ENCODE measurements at places on chromosomes 16 and 17.

DNA sequence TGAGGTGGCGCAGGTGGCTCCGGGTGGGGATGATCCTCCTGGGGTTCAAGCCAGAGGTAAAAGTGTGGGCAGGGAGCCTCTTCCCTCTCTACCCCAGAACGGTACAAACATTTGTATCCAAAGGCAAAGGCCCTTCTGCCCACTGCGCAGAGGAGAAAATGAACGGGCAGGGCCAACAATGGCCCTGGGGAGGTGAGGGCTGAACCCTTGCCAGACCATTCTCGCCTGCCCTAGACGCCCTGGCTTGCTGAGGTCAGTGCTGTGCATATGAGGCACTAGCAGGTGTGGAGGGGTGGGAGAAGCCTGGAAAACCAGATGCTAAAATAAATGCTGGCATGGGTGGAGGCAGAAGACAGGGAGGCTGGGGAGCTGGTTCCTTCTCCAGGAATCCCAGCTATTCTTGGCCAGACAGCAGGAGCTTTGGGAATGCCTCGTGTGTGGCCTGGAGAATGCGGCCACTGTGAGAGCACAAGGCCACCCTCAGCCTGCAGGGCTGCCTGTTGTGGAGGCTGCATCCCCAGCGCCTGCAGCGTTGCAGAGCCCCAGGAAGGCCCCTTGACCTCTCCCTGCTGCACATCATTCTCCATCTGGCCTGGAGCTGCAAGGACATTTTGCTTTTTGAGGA is 4.5 kb downstream of the C17orf50 start:
- no peak for DNase-seq

DNA sequence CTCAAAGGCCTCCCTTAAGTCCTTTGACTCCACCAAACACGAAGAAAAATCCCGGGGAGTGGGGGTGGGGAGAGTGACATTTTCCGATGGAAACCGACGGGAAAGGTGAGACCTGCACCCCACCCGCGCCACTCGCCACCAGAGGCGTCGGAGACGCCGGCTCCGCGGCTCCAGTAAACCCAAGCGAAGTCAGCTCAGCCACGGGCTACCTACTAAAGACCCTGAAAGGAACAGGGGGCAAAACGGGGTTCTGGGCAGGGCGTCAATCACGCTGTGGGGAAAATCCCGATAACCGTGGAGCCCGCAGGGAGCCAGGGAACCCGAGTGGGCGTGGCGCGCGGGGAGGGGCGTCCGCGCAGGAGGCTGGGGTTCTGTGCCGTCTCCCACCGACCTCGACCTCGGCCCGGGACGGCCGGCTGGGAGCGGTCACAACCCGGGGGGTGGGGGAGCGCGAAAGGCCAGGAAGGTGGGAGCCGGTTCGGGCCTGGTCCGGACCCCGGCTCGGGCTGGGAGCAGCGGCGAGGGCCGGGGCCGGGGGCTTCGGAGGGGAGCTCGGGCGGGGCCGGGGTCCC is 565 bp downstream of the WDR45B start:
- no peak for DNase-seq

- no peak for DNase-seq
Observed at GRCh38 chr16:1963806-1964505, 670 bp downstream of the RPS2 start.

- no peak for DNase-seq
Observed at GRCh38 chr17:75394332-75394918, 11.1 kb downstream of the GRB2 start.

- DNase-seq: no peak
Observed at GRCh38 chr17:37517881-37518280, 28.2 kb downstream of the DUSP14 start.

DNA sequence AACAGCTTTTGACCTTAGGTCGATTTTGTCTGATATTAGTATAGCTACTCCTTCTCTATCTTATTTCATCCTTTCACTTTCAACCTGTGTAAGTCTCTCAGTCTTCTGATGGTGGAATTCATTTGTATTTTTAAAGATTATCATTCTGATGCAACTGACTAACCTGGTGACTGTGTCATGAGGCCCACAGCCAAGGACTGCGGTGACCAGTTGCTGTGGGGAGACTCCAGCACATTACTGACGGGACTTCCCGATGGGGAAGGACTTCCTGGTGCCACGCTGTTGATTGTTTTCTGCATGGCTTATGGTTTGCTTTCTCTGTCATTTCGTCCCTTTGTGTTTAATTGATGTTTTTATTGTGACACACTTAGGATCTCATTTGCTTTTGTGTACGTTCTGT is 34.2 kb downstream of the RMI2 start:
- peak; percentile 60 for DNase-seq

- peak; percentile 91 for DNase-seq
Observed at GRCh38 chr17:77475016-77475976, 334.5 kb downstream of the SEC14L1 start.

- DNase-seq: no peak
Observed at GRCh38 chr16:87254296-87254695, 62.9 kb downstream of the C16orf95 start.

DNA sequence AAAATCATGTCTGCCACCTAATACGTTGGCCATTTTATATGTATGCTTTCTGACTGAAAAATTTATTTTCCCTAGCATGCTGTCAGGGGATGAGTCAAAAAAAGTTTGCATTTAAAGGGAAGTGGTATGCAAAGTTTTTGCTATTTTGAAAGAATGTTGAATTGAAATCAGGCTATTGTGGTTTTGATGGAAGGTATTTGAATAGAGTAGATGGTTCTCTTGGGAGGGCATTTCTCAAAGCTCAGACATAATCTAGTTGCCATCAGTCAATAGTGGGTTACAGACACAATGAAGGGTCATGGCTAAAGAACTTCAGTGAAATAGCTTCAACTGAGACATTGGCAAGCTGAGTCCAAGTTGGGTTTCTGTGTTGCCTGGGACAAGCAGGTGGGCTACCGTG is 102.4 kb downstream of the MAP2K6 start:
- no peak for DNase-seq

DNA sequence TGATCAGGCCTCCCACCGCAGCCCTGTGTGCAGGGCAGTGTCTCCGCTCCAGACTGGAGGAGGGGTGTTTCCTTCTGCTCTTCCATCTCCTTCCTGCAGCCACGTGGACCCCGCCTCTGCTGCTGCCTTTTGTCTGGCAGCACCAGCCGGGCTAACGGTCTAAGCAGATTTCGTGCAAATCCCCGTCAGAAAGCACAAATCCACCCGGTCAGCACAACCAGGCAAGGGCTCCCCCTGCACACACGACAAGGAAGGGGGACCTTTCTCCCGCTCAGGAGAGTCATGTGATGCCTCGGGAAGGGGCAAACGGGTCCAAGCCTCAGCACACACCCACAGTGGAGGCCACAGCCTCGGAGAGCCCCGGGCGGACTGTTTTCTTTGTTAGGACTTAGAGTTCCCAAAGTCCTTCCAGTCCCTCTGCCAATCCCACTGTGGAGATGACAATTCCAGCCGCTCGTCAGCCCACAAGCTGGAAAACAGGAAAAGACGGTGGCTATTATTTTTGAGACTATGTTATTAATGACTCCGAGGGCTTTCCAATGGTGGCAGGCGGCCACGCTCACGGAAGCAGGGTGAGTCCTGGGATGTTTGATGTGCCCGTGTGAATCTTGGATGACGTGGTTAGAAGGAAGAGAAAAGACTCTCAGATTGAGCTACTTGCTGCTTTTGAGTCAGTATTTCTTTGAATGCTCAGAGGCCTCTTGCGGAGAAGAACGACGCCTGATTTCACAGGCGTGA is 22.5 kb upstream of the MEAK7 start:
- DNase-seq: peak; percentile 80

DNA sequence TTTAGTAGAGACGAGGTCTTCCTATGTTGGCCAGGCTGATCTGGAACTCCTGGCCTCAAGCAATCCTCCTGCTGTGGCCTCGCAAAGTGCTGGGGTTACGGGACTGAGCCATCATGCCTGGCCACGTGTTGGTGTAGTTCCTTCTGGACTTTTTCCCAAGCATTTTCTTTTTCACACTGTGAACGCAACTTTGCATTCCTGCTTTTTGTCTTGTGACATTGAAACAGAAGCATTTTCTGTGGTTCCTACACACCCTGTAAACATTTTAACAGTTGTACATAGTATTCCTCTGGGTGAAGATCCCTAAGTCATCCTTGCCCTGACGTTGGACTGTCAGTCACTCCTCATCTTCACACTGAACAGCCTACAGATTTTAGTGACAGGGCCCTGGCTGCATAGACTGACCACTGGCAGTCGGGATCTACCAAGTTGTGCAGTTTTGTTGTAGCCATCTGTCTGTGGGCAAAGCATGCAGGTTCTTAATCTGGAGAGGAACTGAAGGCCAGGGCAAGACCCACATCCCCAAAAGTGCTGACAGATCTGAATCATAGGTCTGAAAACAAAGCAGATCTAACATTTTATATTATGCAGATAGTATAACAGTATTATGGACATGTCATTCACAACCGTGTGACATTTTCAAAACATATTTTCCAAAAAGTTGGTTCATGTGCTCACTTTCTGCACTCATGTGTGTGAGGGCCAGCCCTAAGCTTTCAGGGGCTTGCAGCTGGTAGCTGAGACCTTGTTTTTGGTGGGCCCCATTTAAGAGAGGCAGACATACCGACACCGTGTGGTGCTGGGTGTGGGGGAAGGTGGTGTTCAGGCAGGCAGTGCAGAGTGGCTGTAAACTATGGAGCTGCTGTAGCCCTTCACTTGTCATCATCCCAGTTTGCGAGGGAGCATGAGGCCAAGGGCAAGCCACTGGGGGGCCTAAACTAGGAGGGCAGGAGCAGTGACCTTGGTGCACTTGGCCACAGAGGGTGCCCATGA is 59.9 kb downstream of the EPN2 start:
- no peak for DNase-seq

GRCh38 chr16:85574672-85575475 is 38.2 kb upstream of the GSE1 start:
- no peak for DNase-seq

GRCh38 chr17:35808240-35808961 is 883 bp upstream of the TAF15 start:
- DNase-seq: no peak

All from fibroblast of mammary gland (primary cell).